ENCODE measurements at places on chromosomes 7 and 10. TPM values are rescaled to one million over a fixed set of nuclear protein-coding genes. Genes with fewer than 3 reads are reported as not detected.

Gene PNLIPRP2
- total RNA-seq: 2.3 TPM

Gene VPS37D
- total RNA-seq: 1.2 TPM

Gene AMPH
- total RNA-seq: 5.3 TPM

Gene BAIAP2L1
- total RNA-seq: 0.63 TPM

Gene MMP21
- total RNA-seq: not detected

DNA sequence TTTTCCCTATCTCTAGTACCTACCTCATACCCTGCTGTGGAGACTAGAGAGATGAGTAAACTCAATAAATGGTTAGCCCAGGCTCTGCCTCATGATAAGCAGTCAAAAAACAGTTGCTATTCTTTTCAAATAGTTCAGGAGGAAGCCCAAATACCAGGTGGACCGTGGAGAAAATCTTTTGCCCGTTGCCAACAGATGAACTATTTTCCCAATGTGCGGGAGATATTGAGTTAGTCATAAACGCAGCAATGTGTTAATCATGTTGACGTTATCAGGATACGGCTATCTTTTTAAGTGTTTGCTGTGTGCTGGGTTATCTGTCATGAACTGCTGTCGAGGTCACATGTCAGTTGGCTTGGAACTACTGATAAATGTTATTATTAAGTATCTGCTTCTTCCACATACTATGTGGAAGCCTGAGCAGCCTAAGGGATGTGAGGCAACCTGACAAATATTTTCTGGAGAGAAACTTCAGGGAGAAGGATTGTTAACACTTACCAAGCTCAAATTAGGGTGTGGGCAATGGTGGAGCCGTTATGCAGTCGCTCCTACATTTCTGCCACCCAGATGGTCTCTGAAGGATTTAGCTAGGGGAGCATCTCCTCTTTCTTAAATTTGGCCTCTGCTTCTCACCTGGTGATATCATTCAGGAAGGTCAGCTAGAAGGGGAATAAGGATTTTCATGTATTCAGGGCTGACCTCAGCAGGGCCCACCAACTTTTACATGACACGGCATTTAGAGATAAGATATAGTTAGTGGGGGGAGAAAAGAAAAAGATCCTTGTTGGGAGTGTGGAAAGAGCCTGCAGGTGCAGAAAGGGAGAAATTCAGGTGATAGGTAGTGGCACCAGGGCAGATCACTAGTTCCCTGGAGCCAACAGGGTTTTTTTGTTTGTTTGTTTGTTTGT lies 33.5 kb upstream of the SLC26A3 start:
- no peak for DNase-seq

DNA sequence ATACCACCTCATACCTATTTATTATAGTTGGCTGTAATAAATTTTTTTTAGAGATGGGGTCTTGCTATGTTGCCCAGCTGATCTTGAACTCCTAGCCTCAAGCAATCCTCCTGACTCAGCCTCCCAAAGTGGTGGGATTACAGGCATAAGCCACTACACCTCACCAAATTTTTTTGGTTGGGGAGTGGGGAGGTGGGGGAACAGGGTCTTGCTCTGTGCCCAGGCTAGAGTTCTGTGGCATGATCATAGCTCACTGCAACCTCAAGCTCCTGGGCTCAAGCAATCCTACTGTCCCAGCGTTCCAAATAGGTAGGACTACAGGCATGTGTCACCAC lies 3.9 kb upstream of the OGDH start:
- DNase-seq: no peak

All from thoracic aorta (tissue), 2 donors.